ENCODE measurements at places on chromosomes 13 and 19. TPM values are rescaled to one million over a fixed set of nuclear protein-coding genes. Genes with fewer than 3 reads are reported as not detected.

The FAM83E gene
- total RNA-seq = not detected

The DACH1 gene
- total RNA-seq = 1.2 TPM

The ZNF283 gene
- 4.6 TPM for total RNA-seq

The FCAR gene
- total RNA-seq = 0.37 TPM

The DLL3 gene
- not detected for total RNA-seq

The AKAP8 gene
- total RNA-seq = 22.6 TPM

The PODNL1 gene
- total RNA-seq = 1.3 TPM

The SWSAP1 gene
- 1.6 TPM for total RNA-seq

DNA sequence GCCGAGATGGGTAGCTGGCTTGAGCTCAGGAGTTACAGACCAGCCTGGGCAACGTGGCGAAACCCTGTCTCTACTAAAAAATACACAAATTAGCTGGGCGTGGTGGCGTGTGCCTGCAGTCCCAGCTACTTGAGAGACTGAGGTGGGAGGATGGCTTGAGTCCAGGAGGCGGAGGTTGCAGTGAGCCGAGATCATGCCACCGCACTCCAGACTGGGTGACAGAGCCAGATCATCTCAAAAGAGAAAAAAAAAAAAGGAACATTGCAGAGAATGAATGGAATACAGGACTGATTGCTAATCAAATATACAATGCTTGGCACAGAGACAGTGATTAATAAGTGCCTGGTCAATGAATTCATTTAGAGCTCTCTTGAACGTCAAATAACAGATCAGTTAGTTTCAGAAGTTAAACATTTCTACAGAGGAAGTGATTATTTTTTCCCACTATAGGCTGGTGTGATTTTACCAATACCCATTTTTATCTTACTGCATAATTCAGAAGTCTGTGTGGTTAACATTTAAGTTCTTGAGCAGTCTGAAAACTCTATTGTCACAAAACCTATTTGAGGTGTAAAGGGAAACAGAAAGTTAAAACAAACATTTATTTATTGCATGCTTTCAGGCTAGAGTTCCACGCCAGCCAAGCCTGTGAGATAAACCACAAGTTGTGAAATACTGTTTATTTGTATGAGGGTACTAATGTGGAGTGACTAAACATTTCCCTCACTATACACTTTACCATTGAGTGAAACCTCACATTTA, 7.7 kb upstream of the TBC1D4 start:
- no peaks in the 10 kb centered on the region for H3K4me1 ChIP-seq
- H3K36me3 ChIP-seq = no peaks in the 10 kb centered on the region
- no peak overlapping the region for H3K27ac ChIP-seq
- no peak overlapping the region for H3K4me3 ChIP-seq

DNA sequence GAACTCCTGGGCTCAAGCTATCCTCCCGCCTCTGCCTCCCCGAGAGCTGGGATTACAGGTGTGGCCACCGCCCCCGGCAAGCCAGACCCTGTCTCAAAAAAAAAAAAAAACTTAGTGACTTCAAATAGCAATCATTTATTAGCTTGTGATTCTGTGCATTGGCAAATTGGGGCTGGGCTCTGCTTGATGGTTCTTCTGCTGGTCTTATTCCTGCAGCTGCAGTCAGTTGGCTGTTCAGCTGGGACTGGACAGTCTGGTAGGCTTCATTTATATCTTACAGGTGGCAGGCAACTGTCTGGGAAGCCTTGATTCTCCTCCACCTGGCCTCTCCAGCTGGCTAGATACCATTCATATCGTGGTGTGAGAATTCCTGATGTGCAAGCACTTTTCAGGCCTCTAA, 7.4 kb downstream of the DHDH start:
- no peak overlapping the region for H3K4me3 ChIP-seq
- no peaks in the 10 kb centered on the region for H3K27me3 ChIP-seq
- DNase-seq = no peak
- H3K36me3 ChIP-seq = no peaks in the 10 kb centered on the region
- H3K4me1 ChIP-seq = no peaks in the 10 kb centered on the region

- peaks cover 18% of the 10 kb centered on the region for H3K4me1 ChIP-seq
- peak; percentile 90 for DNase-seq
- H3K36me3 ChIP-seq = no peaks in the 10 kb centered on the region
- H3K27me3 ChIP-seq = no peaks in the 10 kb centered on the region
Measured at GRCh38 chr19:43526884-43527859, at the start of gene ETHE1. Gene ETHE1 (minus strand): TSS chr19:43527201. CDS start chr19:43527177, 24 bp downstream.

DNA sequence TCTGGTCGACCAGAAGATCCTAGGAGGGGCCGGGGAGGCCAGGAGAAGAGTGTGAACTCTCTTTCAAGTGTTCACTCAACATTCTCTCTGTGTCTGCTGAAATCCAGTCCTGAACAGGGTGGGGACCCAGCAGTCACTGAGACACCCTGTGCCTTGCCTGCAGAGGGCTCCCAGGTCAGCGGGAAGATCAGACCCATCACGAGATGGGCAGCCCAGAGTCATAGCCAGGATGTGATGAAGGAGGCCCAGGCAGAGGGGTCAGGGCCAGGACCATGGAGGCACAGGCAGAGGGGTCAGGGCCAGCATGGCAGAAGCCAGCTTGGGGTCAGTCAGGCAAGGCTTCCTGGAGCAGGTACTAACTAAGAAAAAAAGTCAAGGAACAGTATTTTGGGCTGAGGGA, 9.4 kb downstream of the NUMBL start:
- no peaks in the 10 kb centered on the region for H3K27me3 ChIP-seq
- no peak for DNase-seq
- H3K27ac ChIP-seq = no peak overlapping the region
- peaks cover 96% of the 10 kb centered on the region for H3K36me3 ChIP-seq
- H3K4me1 ChIP-seq = no peaks in the 10 kb centered on the region
- H3K4me3 ChIP-seq = no peak overlapping the region

GRCh38 chr13:19957320-19958154, 990 bp upstream of the ZMYM2 start:
- peaks cover 20% of the 10 kb centered on the region for H3K36me3 ChIP-seq
- H3K27ac ChIP-seq = peak overlapping the region; percentile 99
- no peaks in the 10 kb centered on the region for H3K27me3 ChIP-seq
- H3K4me1 ChIP-seq = peaks cover 30% of the 10 kb centered on the region
- DNase-seq = peak; percentile 81
- peak overlapping the region; percentile 68 for H3K4me3 ChIP-seq

DNA sequence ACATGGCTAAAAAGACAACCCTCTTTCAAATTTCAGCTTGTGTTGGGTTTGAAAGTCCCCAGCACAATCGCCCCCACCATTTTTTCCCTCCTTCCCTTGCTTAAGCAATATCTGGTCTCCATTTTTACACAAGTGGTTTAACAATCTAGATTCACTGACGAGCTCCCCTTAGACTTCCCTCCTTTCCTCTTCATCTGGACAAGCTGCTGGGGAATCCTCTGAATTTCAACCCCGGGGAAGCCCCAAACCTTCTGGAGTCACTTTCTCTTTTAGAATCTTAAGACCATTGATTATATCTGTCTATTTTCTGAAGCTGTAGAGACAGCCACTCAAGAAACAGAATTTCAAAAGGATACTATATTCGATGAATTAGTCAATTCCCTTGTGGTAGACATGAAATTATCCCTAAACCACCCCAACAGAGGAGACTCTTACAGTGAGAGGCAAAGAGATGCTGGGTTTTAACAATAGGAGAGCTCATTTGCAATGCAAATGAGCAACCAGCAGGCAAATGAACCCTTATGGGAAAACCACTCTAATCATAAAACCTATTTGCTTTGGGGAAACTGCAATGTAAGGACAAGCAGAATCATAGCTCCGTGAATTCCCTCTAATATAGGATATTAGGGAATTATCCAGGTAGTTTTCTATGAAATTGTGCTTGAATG, 78.9 kb downstream of the TEX26 start:
- no peaks in the 10 kb centered on the region for H3K27me3 ChIP-seq
- no peaks in the 10 kb centered on the region for H3K4me1 ChIP-seq
- no peak overlapping the region for H3K27ac ChIP-seq
- H3K36me3 ChIP-seq = no peaks in the 10 kb centered on the region
- no peak for DNase-seq

GRCh38 chr13:72456486-72456885, 270.9 kb downstream of the MZT1 start:
- H3K27ac ChIP-seq = no peak overlapping the region
- no peaks in the 10 kb centered on the region for H3K36me3 ChIP-seq
- no peak for DNase-seq
- H3K4me3 ChIP-seq = no peak overlapping the region

DNA sequence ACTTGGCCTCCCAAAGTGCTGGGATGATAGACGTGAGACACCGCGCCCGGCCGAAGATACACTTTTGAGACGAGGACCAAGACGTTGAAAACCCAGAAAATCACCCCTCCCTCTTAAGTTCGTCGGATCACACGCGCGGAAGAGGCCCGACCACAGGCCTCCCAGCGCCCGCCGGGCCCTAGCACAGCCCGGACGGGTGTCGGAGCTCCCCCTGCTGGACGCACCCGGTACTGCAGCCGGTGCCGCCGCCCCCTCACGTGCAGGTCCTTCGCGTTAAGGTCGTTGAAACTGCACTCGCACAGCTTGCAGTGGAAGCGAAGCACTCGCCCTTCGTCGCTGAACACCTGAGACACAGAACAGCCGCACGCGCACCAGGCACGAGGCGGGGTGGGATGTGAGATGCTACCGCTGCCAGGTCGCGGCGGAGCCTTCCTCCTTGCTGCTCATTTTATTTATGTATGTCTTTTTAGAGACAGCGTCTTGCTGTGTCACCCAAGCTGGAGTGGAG, 35.7 kb upstream of the MATK start:
- H3K27me3 ChIP-seq = no peaks in the 10 kb centered on the region
- no peak overlapping the region for H3K4me3 ChIP-seq
- no peaks in the 10 kb centered on the region for H3K36me3 ChIP-seq

GRCh38 chr19:708154-709143, at the start of gene PALM:
Gene PALM (plus strand): TSS chr19:708935. CDS start chr19:709147, 212 bp downstream.
- DNase-seq = peak; percentile 47
- H3K27ac ChIP-seq = peak within 1 kb of the TSS; percentile 89
- H3K4me1 ChIP-seq = no peaks in the 10 kb centered on the region
- no peaks in the 10 kb centered on the region for H3K27me3 ChIP-seq
- H3K4me3 ChIP-seq = peak within 1 kb of the TSS; percentile 97
- no peaks in the 10 kb centered on the region for H3K36me3 ChIP-seq

DNA sequence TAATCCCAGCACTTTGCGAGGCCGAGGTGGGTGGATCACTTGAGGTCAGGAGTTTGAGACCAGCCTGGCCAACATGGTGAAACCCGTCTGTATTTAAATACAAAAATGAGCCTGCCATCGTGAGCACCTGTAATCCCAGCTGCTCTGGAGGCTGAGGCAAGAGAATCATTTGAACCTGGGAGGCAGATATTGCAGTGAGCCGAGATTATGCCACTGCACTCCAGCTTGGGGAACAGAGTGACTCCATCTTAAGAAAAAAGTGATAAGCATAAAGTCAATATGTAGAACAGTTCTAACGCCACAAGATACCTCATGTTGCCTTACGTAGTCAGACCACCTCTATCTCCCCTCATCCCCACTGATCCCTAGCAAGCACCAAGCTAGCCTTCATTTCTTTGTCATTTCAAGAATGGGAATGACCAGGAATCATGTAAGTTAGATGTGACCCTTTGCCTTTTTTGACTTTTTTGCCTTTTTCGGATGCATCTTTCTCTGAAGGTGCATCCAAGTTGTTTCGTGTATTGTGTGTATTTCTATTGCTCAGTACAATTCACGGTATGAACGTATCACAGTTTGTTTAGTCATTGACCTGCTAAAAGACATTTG, 6.4 kb downstream of the RPL21 start:
- peaks cover 76% of the 10 kb centered on the region for H3K36me3 ChIP-seq
- peaks cover 60% of the 10 kb centered on the region for H3K4me1 ChIP-seq
- no peak for DNase-seq
- H3K27me3 ChIP-seq = no peaks in the 10 kb centered on the region
- H3K27ac ChIP-seq = no peak overlapping the region

DNA sequence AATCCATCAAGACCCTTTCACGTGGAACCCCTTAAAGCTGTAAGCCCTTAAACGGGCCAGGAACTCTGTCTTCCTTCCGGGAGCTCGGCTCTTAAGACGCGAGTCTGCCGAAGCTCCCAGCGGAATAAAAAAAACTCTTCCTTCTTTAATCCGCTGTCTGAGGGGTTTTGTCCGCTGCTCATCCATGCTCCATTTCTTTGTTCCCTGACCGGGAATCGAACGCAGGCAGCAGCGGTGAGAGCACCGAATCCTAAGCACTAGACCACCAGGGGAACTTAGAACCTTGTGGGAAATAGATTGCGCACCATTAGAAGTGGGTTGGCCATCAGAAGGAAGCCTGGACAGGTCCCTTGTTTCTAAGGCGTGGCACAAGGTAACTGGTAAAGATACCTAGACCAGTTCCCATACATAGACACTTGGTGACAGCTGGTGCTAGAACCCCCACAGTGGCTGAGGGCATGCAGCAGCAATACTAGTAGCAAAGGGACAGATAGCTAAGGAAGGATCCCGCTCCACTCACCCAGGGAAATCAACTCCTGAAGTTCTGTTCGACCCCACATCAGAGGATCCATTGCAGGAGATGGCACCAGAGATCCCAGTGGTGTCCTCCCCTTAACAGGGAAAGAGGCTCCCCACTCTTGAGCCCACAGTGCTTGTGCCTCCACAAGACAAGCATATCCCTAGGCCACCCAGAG, 1.5 kb upstream of the RGCC start:
- H3K4me3 ChIP-seq = peak overlapping the region; percentile 8
- H3K4me1 ChIP-seq = peaks cover 15% of the 10 kb centered on the region
- no peaks in the 10 kb centered on the region for H3K36me3 ChIP-seq
- DNase-seq = no peak
- H3K27ac ChIP-seq = no peak overlapping the region
- H3K27me3 ChIP-seq = peaks cover 13% of the 10 kb centered on the region

DNA sequence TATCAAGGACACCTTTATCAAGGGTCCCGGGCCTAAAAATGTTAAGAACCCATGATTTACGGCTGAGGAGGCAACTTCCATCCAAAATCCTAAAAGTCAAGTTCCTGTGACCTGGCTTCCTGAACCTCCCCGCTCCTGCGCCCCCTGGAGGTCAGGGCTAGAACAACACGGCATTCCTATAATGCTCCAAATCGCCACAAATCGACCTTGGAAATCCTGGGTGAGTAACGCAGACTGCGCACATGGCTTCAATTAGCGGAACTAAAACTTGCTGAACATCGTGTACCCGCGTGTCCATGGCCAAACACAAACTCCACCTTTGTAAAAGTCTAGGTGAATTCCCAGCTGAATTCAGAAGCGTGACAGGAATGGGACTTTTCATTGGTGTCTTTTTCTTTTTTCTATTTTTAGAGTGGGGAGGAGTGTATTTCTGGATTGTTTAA, 4.3 kb upstream of the C5AR1 start:
- peaks cover 5% of the 10 kb centered on the region for H3K4me1 ChIP-seq
- H3K36me3 ChIP-seq = no peaks in the 10 kb centered on the region
- no peak overlapping the region for H3K4me3 ChIP-seq
- no peak overlapping the region for H3K27ac ChIP-seq
- peak; percentile 53 for DNase-seq

DNA sequence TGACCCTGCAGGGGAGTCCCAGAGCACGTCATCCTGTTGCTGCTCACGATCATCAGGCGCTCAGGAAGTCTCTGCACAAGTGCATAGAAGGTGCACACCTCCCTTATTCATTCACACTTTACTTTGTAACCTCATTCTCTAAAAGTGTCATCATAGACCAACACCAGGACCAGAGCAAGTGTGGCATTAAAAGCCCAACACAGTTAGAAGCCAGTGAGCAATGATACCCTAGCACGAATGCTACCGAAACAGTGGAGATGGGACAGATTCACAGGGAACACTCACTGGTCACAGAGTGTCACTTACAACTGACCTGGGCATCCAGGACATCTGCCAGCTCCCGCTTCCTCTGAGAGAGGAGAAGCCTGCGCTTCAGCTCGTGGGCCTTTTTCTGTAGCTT, 17.0 kb downstream of the HAUS8 start:
- no peak overlapping the region for H3K4me3 ChIP-seq
- H3K4me1 ChIP-seq = no peaks in the 10 kb centered on the region
- no peak for DNase-seq
- H3K27ac ChIP-seq = no peak overlapping the region
- no peaks in the 10 kb centered on the region for H3K27me3 ChIP-seq
- H3K36me3 ChIP-seq = peaks cover 47% of the 10 kb centered on the region
